ENCODE measurements at places on chromosomes 1 and 21.

- DNase-seq, result no peak
Observed at GRCh38 chr1:233707880-233708815, 94.2 kb downstream of the KCNK1 start.

- no peak for DNase-seq
Observed at GRCh38 chr1:7535016-7535415, 236.1 kb upstream of the VAMP3 start.

GRCh38 chr1:58895559-58896145 is 111.8 kb upstream of the JUN start:
- DNase-seq, result peak; percentile 28

- DNase-seq, result no peak
Observed at GRCh38 chr1:217542837-217543236, 88.1 kb downstream of the GPATCH2 start.

- no peak for DNase-seq
Observed at GRCh38 chr1:88462488-88463261, 221.4 kb upstream of the PKN2 start.

- no peak for DNase-seq
Observed at GRCh38 chr1:201637282-201638079, 98.6 kb downstream of the NAV1 start.

DNA sequence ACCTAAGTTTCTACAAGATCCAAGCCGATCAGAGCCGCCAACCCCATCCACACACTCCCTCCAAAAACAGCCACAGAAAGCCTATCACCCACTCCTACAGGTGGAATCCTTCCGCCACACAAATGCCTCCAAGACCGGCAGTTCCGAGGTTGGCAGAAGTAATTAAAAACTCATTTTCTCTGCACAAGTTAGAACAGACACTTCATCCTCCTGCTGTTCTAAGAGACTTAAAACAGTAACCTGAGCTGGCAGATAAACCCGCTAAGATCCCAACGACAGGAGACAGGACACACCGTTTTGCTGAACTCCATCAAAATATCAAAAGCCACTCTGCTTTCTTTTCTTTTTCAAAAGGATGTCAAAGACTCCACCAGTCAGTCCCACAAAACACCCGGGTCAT is 2.8 kb downstream of the SSBP3 start:
- DNase-seq, result no peak

- DNase-seq, result no peak
Observed at GRCh38 chr1:212295579-212295978, 10.4 kb downstream of the PPP2R5A start.

DNA sequence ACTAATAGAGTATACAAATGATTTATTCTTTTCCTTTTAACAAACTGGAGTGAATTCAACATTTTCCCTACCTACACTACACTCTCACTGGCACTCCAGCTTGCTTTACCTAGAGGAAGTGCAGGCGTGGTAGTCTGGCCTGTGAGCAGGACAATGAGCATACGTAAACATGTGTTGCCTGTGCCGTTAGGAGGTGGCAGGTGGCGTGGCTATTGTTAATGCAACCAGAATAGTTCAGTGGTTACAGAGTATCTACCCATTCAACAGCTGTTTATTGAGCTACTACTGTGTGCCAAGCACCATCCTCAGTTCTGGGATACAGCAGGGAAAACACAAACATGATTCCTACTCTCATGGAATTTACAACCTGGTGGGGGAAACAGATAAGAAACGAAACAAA is 299.7 kb upstream of the KAZN start:
- DNase-seq, result no peak

- DNase-seq, result no peak
Observed at GRCh38 chr1:82755671-82756070, 954.9 kb downstream of the ADGRL2 start.

GRCh38 chr1:66316464-66317247 is 217.3 kb upstream of the SGIP1 start:
- no peak for DNase-seq

GRCh38 chr1:114756949-114757454 is 782 bp downstream of the CSDE1 start:
- no peak for DNase-seq

GRCh38 chr1:235304549-235305451 is 23.2 kb downstream of the ARID4B start:
- DNase-seq, result peak; percentile 51

- no peak for DNase-seq
Observed at GRCh38 chr1:19372136-19372514, 60.0 kb downstream of the SLC66A1 start.

GRCh38 chr1:183477986-183478781 is 5.9 kb downstream of the SMG7 start:
- DNase-seq, result no peak

- no peak for DNase-seq
Observed at GRCh38 chr21:44927259-44927586, 6.5 kb upstream of the ITGB2 start.

DNA sequence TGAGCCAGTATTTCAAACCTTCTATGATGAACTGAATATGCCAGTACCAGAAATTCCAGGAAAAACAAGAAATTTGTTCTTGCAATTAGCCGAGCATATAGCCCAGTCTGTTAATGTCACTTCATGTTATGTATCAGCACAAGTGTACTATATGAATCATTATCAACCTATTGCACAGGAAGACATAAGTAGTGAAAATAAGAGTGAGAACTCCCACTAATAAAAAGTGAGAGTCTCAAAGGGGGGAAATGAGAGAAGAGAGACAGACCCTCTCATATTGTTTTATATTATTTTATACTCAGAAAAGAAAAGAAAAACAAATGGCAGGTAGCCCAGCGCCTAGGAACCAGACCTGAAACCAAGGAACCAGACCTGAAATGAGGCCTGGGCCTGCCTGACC is 16.2 kb downstream of the JMJD4 start:
- DNase-seq, result no peak

Data from HFFc6 (cell line).